ENCODE measurements at places on chromosomes 7 and 10. TPM values are rescaled to one million over a fixed set of nuclear protein-coding genes. Genes with fewer than 3 reads are reported as not detected.

ACTL6B gene
- total RNA-seq: not detected

TMEM72 gene
- total RNA-seq: not detected

PRF1 gene
- 1.1 TPM for total RNA-seq

GRCh38 chr7:131231381-131232220 lies 96.1 kb upstream of the MKLN1 start:
- H3K4me3 ChIP-seq: no peak overlapping the region
- H3K36me3 ChIP-seq: no peaks in the 10 kb centered on the region
- peak; percentile 26 for DNase-seq
- H3K4me1 ChIP-seq: no peaks in the 10 kb centered on the region
- no peaks in the 10 kb centered on the region for H3K27me3 ChIP-seq

DNA sequence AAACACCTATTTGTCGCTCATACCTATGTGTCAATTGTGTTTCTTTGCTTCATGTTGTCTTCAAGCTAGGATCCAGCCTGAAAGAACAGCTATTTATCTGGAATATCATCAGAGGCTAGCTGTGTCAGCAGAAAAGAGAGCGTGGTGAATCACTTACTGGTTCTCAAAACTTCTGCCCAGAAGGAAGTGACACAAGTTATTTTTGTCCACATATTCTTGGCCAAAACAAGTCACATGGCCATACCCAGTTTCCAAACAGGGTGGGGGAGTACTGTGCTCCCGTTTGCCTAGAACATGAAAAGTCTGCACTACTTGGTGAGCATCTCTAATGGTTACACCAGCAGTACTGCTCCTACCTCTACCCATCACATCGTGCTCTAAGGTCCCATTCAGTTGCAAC lies 160.9 kb upstream of the CSTF2T start:
- H3K4me3 ChIP-seq: no peak overlapping the region
- H3K27ac ChIP-seq: no peak overlapping the region
- H3K36me3 ChIP-seq: no peaks in the 10 kb centered on the region
- H3K4me1 ChIP-seq: no peaks in the 10 kb centered on the region
- no peaks in the 10 kb centered on the region for H3K27me3 ChIP-seq

- no peaks in the 10 kb centered on the region for H3K27me3 ChIP-seq
- no peaks in the 10 kb centered on the region for H3K36me3 ChIP-seq
- H3K4me1 ChIP-seq: no peaks in the 10 kb centered on the region
- no peak overlapping the region for H3K27ac ChIP-seq
- no peak for DNase-seq
These were observed 1216.5 kb downstream of the SORCS3 start for GRCh38 chr10:105857268-105858264.

DNA sequence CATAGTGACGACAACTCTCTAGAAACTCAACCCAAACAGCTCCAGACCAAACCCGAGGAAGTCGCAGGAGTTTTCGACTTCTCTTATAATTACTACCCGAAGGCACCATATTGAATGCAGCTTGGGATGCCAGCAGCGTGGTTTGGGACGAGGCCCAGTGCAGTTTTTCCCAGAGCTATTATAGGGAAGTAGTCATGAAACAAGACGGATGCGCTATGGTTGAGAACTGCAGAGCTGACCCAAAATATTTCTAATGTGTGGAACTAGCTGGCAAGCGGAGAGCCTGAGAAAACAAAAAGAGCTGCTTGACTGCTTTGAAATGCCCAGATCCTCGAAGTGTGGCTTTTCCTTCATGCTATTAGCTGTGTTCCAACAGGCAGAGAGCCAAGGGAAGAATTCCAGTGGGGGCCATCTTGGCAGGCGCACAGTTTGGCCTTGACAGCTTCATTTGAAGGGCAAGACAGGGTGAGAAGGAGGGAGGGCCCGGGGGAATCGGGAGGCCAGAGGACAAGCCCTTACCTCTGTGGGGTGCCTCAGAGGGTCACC lies 122.7 kb downstream of the CUL2 start:
- H3K27ac ChIP-seq: no peak overlapping the region
- H3K4me1 ChIP-seq: no peaks in the 10 kb centered on the region
- H3K36me3 ChIP-seq: no peaks in the 10 kb centered on the region
- peak; percentile 34 for DNase-seq
- H3K27me3 ChIP-seq: no peaks in the 10 kb centered on the region
- H3K4me3 ChIP-seq: no peak overlapping the region

DNA sequence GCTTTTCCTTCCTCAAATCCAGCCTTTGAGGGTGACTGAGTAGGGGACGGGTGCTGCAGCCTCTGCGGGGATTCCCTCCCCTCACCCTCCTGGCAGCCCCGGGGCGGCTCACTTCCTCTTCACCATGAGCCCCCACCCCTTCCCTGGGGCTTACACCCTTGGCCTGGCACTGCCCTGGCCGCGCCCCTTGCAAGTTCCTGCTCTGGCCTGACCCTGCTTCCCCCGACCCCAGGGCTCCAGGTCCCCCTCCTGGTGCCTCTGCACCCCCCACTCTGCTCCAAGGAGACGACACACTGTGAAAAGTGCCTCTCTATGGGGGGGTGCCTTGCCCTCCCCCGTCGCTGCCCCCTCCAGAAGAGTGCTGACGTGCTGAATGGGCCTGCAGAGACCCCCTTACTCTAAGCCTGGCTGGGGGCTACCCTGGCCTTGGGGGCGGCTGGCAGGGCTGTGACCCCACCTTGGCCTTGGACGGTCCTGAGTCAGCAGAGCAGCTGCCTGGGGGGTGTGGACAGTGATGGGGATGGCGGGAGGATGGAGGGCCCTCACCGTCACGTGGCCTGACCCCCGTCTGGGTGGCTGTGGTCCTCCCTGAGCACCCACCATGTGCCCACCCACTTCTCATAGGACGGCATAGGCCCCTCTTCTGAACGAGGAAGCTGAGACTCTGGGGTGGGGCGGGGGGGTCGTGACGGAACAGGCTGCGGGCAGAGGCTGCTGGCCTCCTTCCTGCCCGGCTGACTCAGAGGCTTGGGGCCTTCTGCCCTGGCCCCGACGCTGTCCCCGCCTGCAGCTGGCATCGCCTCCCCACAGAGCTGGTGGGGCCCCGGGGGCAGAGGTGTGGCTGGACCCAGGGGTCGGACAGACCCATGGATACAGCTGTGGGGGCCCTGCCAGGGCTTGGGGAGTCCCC lies 9.8 kb downstream of the LFNG start:
- H3K27me3 ChIP-seq: no peaks in the 10 kb centered on the region
- no peaks in the 10 kb centered on the region for H3K36me3 ChIP-seq
- H3K4me1 ChIP-seq: peaks cover 13% of the 10 kb centered on the region
- peak overlapping the region; percentile 65 for H3K27ac ChIP-seq

- H3K36me3 ChIP-seq: no peaks in the 10 kb centered on the region
- no peak overlapping the region for H3K4me3 ChIP-seq
- H3K4me1 ChIP-seq: no peaks in the 10 kb centered on the region
- H3K27ac ChIP-seq: no peak overlapping the region
- H3K27me3 ChIP-seq: no peaks in the 10 kb centered on the region
These were observed 189.5 kb downstream of the TRIL start for GRCh38 chr7:28768577-28769147.

DNA sequence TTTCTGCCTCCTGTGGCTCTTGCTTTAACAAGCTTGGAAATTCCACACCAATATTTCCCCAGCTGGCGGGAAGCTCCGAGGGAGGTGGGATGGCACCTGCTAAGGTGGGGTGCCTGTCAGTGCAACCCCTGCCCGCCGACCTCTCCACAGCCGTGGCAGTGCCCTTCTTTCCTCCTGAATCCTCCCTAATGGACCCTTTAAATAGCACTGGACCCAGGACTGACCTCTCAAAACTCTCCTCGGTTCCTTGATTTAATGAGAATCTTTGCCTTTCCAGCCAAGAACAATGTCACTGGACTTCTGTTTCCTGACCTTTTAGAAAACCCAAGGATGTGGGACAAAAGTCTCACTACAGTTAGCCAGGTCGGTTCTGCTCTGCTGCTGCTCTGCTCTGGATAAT lies 63.2 kb upstream of the EXOC6 start:
- no peaks in the 10 kb centered on the region for H3K36me3 ChIP-seq
- no peaks in the 10 kb centered on the region for H3K27me3 ChIP-seq
- no peak overlapping the region for H3K27ac ChIP-seq
- H3K4me1 ChIP-seq: no peaks in the 10 kb centered on the region
- no peak for DNase-seq

- peak overlapping the region; percentile 40 for H3K4me3 ChIP-seq
- no peaks in the 10 kb centered on the region for H3K36me3 ChIP-seq
- no peaks in the 10 kb centered on the region for H3K4me1 ChIP-seq
- DNase-seq: peak; percentile 44
These were observed 15.6 kb upstream of the RFC2 start for GRCh38 chr7:74269757-74270277.

All from uterus (tissue), 4 donors.